Putamen (tissue), 1 donor: ENCODE measurements at places on chromosomes 2 and 18.

DNA sequence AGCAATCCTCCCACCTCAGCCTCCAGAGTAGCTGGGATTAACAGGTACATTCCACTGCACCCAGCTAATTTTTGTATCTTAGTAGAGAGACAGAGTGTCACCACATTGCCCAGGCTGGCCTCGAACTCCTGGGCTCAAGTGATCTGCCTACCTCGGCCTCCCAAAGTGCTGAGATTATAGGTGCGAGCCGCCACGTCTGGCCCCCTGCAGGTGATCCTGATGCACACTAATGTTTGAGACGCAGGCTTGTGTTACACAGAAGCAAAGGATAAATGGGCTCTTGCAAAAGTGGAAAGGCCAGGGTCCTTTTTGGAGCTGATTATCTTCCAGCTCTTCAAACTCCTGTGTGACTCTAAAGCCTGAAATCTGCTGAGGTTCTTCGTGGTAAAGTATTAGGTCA is 84.2 kb downstream of the TGFA start:
- no peak for DNase-seq

DNA sequence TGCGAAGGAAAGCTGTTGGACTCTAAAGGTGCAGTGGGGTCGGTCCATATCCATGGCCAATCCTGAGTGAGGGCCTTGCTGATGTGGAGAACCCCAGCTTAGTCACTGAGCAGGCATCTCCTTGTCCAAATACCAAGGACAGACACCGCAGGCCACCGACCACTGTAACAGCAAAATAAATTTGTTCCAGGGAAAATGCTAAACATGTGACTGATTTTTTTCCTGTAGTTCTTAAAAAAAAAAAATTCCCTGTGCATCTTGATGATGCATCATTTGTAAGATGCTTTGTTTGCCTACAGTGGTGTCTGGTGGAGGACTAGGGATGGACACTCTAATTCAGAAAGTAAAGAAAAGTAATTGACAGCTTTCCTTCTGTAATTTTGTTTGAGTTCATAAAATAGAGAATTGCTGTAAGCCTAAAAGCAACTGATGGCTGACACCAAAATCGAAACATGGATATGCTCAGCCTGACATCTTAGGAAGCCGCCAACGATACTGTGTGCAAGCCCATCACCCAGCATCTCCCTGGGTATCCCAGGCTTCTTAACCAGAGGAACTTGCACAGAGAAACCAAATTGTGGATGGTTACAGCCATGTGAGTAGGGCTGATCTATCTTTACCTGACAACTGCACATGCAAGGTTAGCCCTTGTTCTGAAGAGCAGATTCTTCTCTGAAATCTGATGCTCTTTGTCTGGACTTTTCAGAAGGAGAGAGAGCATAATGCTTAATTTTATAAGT is 188.6 kb downstream of the ARL4C start:
- DNase-seq, result no peak

GRCh38 chr2:223090540-223091235 is 38.7 kb downstream of the KCNE4 start:
- DNase-seq, result no peak

DNA sequence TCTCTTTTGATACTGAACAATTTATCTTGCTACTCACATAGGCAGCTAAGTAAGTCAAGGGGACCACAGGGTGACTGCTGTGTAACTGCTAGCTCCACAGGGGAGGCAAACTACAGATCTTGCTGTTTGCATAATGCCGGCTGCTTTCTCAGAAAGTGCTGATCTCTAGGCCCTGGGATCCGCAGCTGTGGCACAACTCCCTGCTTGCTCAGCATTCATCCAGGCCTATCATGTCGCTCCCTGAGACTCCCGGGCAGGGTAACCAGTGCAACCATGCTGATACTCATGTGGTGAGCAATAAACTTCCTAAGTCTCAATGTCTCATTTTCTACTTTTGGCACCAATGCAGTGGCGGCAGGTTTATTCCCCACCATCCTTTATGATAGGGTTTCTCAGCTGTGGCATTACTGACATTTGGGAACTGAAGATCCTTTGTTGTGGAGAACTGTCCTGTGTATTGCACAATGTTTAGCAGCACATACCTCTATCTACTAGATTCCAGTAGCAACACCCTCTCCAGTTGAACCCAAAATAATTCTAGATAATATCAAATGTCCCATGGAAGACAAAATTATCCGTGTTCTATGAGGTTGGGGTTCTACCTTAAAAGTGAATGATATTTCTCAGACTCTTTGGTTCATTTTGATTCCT is 1101.3 kb downstream of the LRP1B start:
- no peak for DNase-seq

- DNase-seq, result peak; percentile 6
Observed at GRCh38 chr2:220296174-220296573, 668.7 kb downstream of the SLC4A3 start.

DNA sequence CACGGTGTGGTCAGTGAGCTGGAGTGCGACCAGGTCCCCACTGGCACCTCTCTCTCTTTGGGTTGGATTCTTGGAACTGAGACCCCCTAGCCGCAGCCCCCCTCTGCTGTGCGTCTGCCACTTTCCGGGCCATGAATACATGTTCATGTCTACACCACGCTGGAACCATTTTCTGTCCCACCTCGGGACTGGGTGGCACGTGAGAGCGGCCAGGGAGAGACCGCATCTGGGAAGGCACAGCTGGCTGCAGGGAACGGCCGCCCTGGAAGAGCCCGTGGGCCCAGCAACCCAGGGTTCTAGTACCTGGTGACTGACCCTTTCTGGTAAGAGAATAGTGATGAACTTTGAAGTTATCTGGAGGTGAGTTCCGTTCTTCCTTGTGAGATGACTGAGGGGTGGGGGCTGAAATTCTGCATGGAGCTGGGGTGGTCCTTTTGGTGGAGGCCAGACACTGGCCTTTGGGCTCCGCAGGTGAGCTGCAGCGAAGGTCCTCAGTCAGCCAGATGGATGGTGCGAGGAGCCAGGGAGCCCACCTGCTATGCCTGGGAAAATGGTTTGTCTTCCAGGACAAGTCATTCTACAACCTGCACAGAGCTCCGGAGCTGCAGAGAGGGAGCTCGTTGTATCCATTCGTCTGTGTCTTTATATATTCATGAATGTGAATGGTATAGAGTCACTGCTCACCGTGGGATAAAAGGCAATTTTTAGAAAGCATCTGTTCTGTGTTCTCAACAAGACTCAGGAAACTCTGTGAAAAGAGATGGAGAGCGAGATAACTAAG is 223.5 kb downstream of the NDUFA10 start:
- no peak for DNase-seq

- peak; percentile 77 for DNase-seq
Observed at GRCh38 chr2:70124983-70125480, 37.8 kb downstream of the PCBP1 start.

- DNase-seq, result peak; percentile 72
Observed at GRCh38 chr18:66560094-66560493, 43.8 kb downstream of the CDH19 start.

DNA sequence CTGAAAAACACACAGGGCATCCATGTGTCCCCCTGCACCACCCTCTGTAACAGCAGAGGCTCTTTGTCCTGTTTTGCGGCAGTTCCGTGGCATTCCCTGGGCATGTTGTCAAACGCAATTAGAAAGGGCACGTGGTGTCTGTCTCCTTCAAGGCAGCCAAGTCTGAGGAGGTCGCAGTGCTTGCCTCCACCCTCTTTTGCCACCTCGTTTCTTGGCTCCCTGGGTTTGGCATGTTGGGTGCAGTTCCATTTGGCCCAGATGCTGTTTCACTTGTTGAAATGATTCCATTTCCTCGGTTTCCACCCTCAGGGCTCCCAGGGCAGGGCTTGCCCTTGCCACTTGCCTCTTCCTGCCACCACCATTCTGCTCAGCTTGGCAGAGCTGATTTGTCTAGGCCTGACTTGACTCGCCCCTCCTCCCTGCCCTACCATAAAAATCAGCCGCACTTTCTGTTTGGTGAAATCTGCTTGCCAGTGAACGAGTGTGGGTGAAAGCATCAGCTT is 12.4 kb downstream of the CCL20 start:
- peak; percentile 56 for DNase-seq

DNA sequence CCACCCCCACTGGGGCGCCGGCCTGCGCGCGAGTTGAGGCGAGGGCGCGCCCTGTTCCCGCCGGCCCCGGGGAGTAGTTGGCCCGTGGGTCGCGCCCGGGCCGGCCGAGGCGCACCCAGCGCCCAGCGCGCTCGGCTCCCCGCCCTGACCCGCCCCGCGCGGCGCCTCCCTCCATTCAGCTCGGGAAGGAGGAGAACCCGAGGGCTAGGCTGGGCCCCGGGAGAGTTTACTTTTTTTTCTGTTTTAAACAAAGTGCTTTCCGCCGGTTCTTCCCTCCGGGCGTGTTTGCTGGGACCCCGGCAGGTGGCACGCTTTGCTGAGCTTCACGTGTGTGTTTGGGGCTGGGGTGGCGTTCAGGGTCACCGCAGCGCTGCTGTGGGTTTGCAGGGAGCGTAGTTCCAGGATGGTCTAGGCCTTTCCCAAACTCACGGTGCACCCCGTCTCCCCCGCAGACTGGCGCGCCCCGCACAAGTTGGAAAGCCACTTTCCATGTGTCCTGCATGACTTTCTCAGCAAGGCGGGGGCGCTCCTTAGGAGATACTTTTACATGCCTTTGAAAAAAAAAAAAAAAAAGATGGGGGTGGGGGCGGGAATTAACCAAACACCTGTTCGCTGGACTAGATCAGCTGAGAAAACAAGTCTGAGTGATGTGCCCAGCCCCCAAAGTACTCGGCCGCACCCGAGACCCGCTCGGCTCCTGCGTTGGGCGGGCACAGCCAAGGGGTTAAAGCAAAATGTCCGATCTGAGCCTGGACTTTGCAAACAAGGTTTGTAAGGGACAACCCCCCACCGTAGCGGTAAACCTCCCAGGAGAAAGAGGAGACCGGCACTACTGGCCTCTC is 825 bp downstream of the ITGA6 start:
- DNase-seq, result no peak

DNA sequence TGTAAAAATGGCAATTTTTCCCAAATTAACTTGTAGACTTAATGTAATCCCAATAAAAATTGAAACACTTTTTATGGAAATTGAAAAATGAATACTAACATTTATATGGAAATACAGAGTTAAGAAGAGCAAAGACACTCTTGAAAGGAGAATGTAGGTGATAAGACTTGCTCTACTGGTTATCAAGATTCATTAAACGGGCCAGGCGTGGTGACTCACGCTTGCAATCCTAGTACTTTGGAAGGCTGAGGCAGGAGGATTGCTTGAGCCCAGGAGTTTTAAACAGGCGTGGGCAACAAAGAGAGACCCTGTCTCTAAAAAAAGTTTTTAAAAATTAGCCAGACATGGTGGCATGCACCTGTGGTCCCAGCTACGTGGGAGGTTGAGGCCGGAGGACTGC is 29.5 kb upstream of the ZNF396 start:
- DNase-seq, result no peak
